ENCODE measurements at places on chromosomes 12 and 14.

DNA sequence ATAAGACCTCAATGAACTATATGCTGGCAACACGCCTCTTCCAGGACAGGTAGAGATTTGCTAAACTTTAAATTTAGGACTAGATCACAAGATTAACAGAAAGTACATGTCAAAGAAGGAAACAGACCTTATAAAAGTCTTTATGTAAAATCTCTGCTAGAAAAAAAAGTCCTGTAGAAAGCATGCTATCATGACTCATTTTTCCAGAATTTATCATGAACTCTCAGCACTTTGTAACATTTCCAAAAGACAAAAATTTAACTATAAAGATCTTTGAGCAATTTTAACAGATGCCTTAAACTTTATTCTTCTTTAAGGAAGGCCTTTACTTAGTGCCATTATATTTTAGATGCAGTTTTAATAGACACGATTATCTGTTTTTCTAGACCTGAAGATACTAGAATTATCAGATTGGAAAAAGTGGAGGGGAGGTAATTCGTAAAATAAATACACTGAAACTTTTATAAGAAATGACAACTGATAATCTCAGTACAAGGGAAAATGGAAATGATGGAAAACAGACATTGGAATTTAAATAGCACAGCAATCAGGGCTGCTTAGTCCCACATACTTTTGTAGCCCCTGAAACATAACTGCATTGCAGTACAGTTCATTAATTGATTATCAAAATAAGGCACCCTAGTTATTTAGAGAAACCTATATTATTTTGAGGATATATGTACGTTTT is 92.0 kb downstream of the TTLL5 start:
- DNase-seq = no peak

DNA sequence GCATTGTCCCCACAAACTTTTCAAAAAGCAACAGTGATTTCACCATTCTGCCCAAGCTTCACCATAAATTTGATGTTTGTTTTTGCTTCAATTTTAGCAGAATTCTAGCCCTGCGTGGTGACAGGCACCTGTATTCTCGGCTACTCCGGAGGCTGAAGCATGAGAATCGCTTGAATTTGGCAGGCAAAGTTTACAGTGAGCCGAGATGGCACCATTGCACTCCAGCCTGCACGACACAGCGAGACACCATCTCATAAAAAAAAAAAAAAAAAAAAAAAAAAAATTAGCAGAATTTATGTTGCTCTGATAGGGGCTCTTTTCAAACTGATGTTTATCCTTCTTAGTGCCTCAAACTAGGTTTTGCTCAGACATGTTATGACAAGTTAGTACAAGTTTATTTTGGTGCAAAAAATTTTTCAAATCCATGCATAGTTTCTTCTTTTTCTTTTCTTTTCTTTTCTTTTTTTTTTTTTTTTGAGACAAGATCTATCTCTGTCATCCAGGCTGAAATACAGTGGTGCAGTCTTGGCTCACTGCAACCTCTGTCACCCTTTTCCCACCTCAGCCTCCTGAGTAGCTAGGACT is 24.3 kb downstream of the RASSF3 start:
- no peak for DNase-seq

DNA sequence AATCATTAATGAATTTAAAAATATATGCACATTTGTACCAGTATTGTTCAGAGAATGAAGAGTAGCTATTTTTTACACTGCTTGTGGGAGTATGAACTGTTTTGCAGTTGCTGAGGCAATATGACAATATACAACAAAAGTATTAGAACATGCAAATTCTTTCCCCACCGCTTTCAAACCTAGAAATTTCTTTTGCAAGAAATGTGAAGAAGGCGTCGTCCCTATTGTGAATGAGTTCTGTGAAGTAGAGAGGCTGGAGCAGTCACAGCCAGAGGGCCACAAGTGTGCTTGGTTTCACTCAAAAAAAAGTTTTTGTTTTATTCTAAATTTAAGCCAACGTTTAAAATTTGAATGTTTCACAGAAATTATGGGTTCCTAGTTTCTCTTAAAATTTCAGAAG is 184.9 kb downstream of the ALG10B start:
- no peak for DNase-seq

- DNase-seq = no peak
Measured at GRCh38 chr14:58465421-58465820, 37.9 kb downstream of the KIAA0586 start.

- DNase-seq = no peak
Measured at GRCh38 chr12:56628671-56629458, 1.3 kb downstream of the BAZ2A start.

- no peak for DNase-seq
Measured at GRCh38 chr12:76216585-76217472, 131.4 kb downstream of the BBS10 start.

- no peak for DNase-seq
Measured at GRCh38 chr12:84842406-84843013, 70.1 kb downstream of the SLC6A15 start.

- DNase-seq = no peak
Measured at GRCh38 chr12:955939-956338, 6.4 kb upstream of the RAD52 start.

- DNase-seq = peak; percentile 47
Measured at GRCh38 chr12:49705479-49706134, 1.6 kb downstream of the FMNL3 start.

- DNase-seq = no peak
Measured at GRCh38 chr12:51677284-51677968, 86.4 kb downstream of the SCN8A start.

GRCh38 chr12:18747895-18748294 is 10.0 kb downstream of the CAPZA3 start:
- peak; percentile 72 for DNase-seq

DNA sequence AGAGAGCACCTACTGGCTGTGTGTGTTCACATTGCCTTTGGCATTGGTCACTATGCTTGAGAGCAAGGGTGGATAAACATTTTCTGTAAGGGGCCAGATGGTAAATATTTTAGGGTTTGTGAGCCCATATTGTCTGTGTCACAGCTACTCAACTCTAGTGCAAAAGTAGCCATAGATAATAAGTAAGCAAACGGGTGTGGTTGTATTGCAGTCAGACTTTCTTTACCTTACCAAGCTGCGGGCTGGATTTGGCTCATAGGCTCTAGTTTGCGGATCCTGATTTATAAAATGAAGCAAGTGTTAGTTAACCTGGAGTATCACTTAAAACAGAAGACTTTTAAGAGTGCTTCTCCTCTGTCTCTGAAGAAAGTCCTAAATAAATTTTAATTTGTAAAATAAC is 169.0 kb downstream of the KICS2 start:
- DNase-seq = no peak

- no peak for DNase-seq
Measured at GRCh38 chr12:7161811-7162210, 27.7 kb upstream of the PEX5 start.

- DNase-seq = no peak
Measured at GRCh38 chr14:54673193-54674045, 106.5 kb downstream of the SAMD4A start.

GRCh38 chr14:35365130-35366055 is 39.2 kb downstream of the NFKBIA start:
- DNase-seq = peak; percentile 94

DNA sequence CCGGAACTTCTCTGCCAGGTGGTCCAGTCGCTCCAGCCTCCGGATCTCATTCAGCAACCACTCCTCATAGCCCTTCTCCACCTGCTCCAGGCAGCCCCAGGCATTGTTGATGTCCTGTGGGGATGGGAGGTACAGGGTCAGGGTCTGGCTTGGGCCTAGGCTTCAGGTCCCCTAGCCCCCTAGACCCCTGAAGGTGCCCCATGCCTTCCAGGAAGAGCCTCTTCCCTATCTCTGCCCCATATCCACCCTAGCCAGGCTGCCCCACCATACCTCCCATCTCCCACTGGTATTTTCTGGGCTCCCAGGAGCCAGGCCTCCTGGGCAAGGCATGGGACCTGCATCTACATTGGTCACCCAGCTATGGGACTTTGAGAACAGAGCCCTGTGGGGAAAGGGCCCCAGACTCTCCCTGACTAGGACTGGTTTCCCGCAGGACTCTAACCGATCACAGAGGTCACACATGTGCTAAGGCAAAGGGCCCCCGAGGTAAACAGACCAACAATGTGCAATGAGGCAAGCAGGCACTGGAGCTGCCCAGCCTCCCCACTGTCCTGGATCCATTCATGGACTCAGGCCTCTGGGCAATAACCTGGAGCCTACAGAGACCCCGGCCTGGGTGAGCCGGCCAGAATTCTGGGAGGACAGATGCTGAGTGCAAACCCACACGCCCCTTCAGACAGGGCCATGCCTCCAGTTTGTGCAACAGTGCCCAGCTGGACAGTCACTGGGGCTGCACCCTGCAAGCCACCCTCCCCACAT is 88.8 kb downstream of the ACTN1 start:
- DNase-seq = no peak

DNA sequence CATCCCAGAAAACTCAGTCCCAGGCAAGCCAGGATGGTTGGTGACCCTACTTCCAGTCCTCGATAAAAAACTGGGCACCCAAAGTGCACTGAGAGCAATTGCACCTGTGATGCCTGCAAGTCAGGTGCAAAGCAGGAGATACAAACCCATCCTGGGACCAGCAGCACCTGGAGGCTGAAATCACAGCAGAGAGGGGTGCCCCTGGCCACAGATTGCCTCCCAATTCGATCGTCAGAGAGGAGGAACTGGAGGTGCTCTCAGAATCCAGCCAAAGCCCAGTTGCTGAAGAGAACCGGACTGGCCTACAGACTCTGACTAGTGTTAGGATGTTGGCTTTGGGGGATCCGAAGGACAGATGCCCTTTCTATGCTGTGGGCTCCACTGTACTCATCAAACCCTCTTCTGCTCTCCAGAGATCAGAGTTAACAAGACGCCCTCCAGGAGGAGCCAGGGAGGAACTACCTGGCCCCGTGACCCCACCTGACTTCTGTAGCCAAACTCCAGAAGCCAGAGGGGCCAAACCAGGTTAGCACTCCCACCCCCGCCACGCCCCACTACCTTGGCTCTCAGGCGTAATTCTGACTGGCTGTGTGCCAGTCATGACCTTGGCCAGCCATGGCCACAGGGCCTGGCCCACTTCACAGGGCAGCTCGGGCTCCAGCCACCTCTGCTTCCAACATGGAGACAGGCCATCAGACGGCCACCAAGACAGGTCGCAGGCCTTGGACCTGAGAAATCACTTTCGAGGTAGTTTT is 284.5 kb upstream of the RTL1 start:
- no peak for DNase-seq

GRCh38 chr14:48686650-48687049 is 899.5 kb downstream of the RPS29 start:
- no peak for DNase-seq

DNA sequence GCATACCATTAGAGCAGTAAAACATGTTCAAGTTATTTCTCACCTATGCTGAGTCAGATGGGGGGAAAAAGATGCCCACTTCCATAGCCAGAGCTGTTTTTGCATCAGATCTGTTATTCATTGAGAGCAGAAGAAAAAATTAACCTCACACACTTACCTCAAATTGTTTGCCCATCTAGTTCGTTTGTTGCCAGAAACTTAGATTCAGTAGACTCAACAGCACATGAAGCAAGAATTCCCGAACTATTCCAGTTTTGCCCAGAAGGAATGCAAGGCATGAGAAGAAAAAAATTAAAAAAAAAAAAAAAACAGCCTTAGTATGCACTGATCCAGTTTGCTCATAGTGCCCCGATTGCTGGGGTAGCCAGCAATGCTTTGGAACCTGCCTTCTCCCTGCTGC is 12.4 kb upstream of the DPF3 start:
- DNase-seq = peak; percentile 80

DNA sequence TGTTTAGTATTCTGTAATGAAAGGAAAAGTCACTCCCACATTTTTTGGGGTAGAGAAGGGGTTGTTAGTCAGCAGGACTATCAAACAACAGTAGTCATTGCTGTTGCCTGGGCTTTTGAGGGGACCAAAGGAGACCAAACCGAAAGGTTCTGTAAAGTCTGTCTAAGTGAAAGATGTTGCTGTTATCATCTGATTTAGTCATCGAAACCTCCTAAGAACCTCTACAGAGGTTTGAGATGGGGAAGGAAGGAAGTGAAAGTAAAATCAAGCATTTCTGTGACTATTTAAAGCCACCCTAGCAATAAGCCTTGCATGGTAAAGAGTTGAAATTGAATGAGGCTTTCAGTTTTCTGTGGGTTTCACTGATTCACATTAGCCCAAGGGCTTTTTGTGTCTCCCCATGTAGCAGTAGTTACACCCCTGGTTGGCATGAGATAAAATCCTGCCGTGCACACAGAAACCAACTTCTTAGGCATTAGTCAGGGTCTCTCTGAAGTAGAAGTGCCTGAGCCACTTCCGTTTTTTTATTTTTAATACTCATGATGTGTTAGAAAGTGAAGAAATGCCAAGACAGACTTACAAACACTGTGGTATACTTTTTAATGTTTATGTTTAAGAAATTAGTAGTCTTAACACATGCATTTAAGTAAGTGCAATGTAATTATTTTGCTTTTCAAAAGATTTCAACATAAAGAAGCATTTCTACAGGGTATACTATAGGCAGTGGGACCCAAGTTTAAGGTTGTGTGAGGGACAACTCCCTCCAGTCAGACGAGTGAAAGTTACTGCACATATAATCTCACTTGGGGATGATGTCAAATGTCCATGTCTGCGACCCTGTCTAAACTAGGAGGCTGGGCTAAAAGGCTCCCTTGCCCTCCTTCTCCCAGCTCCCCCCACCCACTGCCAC is 50.4 kb downstream of the DYRK2 start:
- DNase-seq = no peak

- DNase-seq = no peak
Measured at GRCh38 chr12:54328595-54329337, 3.8 kb downstream of the COPZ1 start.

DNA sequence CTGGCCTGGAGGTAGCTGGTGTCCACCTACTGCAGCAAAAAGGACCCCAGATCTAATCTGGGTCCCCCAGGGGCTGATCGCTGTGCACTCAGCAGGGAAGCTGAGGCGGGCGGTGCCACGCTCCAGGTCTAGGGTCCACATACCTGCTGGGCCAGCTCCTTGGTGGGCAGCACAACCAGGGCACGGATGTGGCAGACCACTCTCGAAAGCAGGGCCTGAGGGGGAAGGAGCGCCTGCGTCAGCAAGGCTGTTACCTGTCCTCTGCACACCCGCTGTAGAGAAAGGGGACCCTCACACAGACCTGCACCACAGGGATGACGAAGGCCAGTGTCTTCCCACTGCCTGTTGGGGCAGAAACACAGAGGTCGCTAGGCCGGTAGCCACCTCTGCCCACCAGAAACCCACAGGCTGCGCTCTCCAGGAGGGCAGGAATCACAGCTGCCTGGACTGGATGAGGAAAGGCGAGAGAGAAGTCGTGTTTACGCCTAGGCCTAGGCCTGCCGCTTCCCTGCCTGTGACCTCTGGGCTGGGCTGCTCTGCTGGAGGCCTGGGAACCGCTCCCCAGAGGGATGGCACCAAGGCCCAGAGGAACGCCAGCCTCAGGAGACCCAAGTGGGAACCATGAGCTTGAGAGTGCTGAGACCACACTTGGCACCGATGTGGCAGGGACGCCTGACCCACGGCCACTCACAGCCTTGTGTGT is 2.0 kb downstream of the DDX51 start:
- no peak for DNase-seq

DNA sequence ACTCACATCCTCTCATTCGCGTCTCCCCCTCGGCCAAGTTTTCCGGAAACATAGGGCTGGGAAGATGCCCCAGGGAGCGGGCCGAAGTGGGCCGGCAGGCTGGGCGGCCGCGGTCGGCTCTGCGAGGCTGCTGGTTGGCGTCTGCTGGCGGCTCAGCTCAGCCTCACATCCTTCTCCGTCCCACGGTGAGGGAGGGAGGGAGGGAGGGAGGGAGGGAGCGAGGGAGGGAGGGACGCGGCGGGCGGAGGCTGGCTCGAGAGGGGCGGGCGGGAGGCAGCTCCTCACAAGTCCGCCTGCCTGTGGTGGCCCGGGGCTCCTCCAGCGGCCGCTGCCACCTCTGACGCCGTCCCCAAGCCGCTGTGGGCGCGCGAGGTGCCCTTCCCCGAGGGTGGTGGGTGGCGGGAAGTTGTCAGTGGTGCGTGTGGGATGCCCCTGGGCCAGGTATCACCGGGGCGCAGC is 93.8 kb downstream of the RFLNA start:
- no peak for DNase-seq

Data from kidney epithelial cell (primary cell).